ENCODE measurements at places on chromosomes 12 and 14.

DNA sequence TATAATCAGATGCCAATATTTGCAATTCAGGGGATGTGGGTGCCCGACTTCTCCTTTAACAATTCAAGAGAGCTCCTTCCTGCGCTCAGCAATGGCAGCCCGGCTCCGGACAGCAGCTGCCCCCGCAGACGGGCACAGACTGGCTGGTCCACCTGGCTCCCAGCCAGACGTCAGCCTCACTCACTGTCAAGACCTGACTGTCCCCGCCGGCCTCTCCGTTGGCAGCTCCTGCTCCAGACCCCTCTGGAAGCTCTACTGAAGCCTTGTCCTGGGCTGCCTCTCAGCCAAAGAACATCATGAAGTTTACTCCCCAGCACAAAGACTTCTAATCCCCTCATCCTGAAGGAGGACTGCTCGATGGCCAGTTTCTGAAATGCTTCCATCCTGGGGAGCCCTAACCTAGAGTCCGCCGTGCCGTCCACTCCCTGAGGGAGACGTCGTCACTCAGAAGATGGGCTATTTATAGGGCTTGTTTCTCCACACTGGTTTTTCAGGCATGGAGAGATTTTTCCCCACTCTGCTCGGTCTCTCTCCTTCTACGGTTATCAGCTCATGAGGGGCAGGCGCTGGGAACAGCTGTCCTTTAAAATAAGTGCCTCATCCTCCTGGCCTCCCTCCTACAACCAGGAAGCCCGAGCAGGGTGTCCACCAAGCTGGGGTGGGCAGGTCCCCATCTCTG lies 126.2 kb downstream of the RFLNA start:
- peak; percentile 86 for DNase-seq

GRCh38 chr12:82948491-82948890 lies 261.8 kb downstream of the TMTC2 start:
- DNase-seq: no peak

GRCh38 chr14:99760817-99761216 lies 32.4 kb upstream of the EML1 start:
- no peak for DNase-seq

DNA sequence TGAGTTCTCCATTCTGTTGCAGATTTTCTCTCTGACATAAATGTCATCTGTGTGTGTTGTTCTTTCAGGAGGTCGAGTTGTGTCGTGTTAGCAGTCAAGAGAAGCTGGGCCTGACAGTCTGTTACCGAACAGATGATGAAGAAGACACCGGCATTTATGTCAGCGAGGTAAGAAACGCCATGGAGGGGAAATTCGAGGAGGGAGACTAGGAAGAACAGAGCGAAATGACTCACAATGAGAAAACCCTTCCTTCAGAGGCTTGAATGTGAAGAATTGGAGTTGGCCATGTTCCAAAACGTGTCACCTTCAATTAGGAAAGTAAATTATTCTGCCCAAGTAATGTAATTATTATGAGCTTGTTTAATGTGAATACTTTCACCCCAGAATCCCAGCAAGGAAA lies 364.5 kb downstream of the PDZRN4 start:
- no peak for DNase-seq

DNA sequence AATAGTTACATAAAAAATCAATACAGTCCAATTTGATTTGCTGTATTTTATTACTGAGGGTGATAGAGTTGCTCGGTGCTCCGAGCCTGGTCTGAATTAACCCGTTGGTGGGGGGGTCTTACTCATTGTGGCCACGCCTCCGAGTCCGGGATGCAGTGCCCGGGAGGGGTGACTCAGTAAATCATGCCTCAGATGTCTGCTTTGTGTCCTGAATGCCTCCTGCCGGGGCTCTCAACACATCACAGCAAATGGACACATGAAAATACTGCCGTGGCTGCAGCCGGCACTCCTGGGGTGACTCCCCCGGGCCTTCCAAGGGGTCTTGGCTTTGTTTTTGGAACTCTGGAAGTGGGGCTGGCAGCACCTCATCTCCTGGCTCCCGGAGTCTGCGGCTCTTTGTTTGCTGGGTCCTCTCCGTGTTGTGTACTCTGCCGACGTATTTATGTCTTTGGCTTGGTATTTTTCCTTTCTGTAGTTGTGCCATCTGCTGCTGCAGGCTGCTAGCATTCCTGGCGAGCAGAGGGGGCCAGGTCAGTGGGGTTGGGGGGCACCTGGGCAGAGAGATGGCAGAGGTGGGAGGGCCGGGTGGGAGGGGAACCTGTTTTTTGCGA lies 129.0 kb downstream of the AACS start:
- no peak for DNase-seq

Data from coronary artery (tissue), 2 donors.